Mesendoderm (in vitro differentiated cells): ENCODE measurements at places on chromosomes 1 and 21.

GRCh38 chr1:203308328-203308922 lies 3.1 kb downstream of the BTG2 start:
- DNase-seq, result peak; percentile 30
- no peak overlapping the region for H3K27ac ChIP-seq
- H3K36me3 ChIP-seq, result no peaks in the 10 kb centered on the region
- H3K27me3 ChIP-seq, result no peaks in the 10 kb centered on the region
- H3K4me1 ChIP-seq, result peaks cover 23% of the 10 kb centered on the region
- H3K4me3 ChIP-seq, result no peak overlapping the region

- DNase-seq, result no peak
- no peaks in the 10 kb centered on the region for H3K27me3 ChIP-seq
- H3K36me3 ChIP-seq, result peaks cover 2% of the 10 kb centered on the region
- H3K4me1 ChIP-seq, result no peaks in the 10 kb centered on the region
Measured at GRCh38 chr1:173995475-173995874, 26.7 kb downstream of the RC3H1 start.

- H3K27me3 ChIP-seq, result no peaks in the 10 kb centered on the region
- no peaks in the 10 kb centered on the region for H3K36me3 ChIP-seq
- H3K4me1 ChIP-seq, result no peaks in the 10 kb centered on the region
- H3K4me3 ChIP-seq, result no peak overlapping the region
- DNase-seq, result no peak
Measured at GRCh38 chr1:84156210-84156621, 12.1 kb downstream of the PRKACB start.

- peak overlapping the region; percentile 33 for H3K27ac ChIP-seq
- no peaks in the 10 kb centered on the region for H3K36me3 ChIP-seq
- H3K4me3 ChIP-seq, result no peak overlapping the region
- peaks cover 9% of the 10 kb centered on the region for H3K4me1 ChIP-seq
- peak; percentile 68 for DNase-seq
Measured at GRCh38 chr1:114024049-114024448, 44.8 kb downstream of the OLFML3 start.

- H3K27me3 ChIP-seq, result no peaks in the 10 kb centered on the region
- no peak overlapping the region for H3K27ac ChIP-seq
- no peak for DNase-seq
- no peaks in the 10 kb centered on the region for H3K36me3 ChIP-seq
- H3K4me3 ChIP-seq, result no peak overlapping the region
Measured at GRCh38 chr1:202164271-202165037, 4.1 kb upstream of the PTPN7 start.

DNA sequence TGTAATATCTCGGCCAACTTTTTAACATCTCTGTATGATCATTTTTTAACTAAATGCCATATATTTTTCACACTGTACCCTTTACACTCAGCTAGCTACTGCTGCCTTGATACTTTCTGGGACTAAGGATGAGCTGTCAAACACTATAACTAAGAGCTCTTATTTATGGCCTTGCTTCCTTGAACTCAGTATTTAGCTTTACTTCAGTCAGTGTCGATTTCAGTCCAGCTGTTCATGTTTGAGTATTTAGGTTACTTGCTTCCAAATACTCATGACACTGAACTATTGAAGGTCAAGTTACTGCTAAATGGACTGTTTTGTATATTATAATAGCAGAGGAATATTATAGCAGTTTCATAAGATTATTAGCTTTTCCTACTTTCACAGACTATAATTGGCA lies 25.9 kb upstream of the USP25 start:
- no peaks in the 10 kb centered on the region for H3K4me1 ChIP-seq
- H3K27ac ChIP-seq, result no peak overlapping the region
- no peaks in the 10 kb centered on the region for H3K27me3 ChIP-seq
- H3K36me3 ChIP-seq, result no peaks in the 10 kb centered on the region
- no peak overlapping the region for H3K4me3 ChIP-seq
- DNase-seq, result no peak
